ENCODE measurements at places on chromosomes 2 and 18.

DNA sequence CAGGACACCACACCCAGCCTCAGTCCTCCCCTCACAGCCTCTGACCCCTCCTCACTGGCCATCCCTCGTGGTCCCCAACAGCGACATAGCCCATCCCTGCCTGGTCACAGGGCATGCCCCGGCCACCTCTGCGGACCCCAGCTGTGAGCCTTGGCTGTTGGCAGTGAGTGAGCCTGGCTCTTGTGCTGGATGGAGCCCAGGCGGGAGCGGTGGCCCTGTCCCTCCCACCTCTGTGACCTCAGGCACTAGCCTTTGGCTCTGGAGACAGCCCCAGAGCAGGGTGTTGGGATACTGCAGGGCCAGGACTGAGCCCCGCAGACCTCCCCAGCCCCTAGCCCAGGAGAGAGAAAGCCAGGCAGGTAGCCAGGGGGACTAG, 7.9 kb downstream of the DES start:
- no peak for DNase-seq

- no peak for DNase-seq
Observed at GRCh38 chr2:39676342-39676741, 10.6 kb downstream of the TMEM178A start.

DNA sequence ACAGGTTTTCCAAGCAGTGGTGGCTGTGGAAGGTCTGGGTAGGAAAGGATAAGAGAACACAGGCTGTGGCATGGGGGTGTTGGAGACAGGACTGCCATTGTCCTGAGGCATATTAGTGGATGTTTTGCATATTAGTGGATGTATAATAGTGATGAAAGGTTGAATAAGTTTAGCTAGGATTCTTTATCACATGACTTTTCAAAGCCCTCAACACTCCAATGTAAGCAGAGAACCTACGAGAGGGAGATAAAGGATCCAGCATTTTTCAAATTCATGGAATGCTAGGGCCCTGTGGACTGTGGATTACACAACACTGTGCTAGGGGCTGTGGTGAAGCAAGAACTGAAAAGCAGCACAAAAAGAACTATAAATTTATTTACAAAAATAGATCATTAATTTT, 63.2 kb downstream of the POLE4 start:
- no peak for DNase-seq

- no peak for DNase-seq
Observed at GRCh38 chr2:241837197-241837965, 21.3 kb downstream of the PDCD1 start.

- DNase-seq, result no peak
Observed at GRCh38 chr2:220795705-220796104, 776.4 kb downstream of the EPHA4 start.

DNA sequence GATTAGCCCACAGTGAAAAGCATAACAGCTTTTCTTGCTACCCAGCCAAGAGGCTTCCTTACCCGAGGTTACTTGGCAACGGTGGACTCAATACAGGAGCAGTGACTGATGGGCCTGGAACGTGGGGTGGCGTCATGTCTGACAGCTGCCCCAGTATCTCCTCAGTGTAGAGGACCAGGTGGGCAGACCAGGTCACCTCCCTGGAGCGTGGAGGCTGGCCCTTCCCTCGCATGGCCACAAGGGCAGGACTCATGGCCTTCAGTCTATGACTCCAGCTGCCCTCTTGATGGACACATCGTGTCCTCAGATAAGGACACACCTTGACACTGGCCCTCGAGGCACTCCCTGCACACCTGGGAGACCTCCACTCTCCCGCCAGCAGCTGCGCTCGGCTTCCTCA, 6.4 kb downstream of the ASPRV1 start:
- no peak for DNase-seq

All from effector CD4-positive, alpha-beta T cell (primary cell).